ENCODE measurements at places on chromosomes 7 and 10.

GRCh38 chr10:4945766-4946717, 17.2 kb upstream of the AKR1C1 start:
- DNase-seq: no peak

GRCh38 chr7:13077466-13077865, 390.0 kb downstream of the ARL4A start:
- DNase-seq: no peak

DNA sequence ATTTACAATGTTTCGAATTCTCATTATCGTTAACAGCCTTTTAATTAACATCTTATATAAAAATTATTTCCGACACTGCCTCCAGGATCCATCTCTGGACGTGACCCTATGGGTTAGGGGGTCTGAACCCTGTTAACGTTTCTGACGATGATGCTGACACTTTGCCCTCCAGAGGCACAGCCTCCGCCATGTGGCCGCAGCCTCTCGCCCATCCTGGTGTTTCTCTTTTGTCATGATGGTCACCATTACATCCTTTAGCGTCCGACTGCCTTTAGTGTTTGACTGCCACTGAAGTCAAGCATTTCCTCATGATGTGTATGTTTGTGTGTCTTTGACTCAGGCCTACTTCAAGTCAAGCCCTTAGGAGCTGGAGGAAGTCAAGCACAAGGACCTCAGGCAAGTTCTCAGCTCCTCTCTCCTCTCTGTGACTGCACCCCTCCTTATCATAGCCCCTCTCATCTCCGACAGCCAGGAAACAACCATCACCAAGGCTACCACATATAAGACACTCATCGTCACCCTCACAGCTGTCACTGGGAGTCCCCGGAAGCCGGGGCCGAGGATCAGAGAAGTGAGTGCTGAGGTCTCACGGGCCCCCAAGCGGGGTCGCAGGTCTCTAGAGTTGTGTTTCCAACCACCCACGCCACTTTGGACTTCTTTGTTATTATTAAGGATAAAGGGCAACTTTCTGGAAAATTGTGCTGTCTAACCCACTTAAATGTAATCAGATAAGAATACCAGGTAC, 96.1 kb upstream of the PPP2R2D start:
- DNase-seq: peak; percentile 27

- no peak for DNase-seq
These were observed 9.0 kb upstream of the BLVRA start for GRCh38 chr7:43749383-43749940.

GRCh38 chr10:100841528-100841927, 71.2 kb upstream of the SLF2 start:
- no peak for DNase-seq

DNA sequence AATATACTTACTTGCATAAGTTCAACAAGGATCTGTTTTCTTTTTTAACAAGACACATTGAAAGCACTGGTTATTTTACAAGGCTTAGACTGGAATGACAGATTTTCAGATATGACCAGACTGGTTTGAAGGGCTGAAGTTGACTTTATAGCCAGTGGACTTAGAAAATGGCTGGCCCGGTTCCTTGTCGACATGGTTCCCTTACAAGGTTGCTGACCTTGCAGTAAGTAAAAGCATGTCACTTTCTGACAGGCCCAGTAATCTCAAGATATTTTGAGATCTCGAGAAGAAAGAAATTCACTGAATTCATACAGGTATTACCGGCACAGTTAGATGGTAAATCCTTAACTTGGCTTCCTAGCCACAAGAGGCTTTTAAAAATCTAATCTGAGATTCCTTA, 136.5 kb downstream of the COBL start:
- DNase-seq: no peak

- DNase-seq: peak; percentile 82
These were observed 147.1 kb downstream of the RNF216 start for GRCh38 chr7:5634107-5634950.

- no peak for DNase-seq
These were observed 200.0 kb downstream of the WDR11 start for GRCh38 chr10:121051171-121051570.

DNA sequence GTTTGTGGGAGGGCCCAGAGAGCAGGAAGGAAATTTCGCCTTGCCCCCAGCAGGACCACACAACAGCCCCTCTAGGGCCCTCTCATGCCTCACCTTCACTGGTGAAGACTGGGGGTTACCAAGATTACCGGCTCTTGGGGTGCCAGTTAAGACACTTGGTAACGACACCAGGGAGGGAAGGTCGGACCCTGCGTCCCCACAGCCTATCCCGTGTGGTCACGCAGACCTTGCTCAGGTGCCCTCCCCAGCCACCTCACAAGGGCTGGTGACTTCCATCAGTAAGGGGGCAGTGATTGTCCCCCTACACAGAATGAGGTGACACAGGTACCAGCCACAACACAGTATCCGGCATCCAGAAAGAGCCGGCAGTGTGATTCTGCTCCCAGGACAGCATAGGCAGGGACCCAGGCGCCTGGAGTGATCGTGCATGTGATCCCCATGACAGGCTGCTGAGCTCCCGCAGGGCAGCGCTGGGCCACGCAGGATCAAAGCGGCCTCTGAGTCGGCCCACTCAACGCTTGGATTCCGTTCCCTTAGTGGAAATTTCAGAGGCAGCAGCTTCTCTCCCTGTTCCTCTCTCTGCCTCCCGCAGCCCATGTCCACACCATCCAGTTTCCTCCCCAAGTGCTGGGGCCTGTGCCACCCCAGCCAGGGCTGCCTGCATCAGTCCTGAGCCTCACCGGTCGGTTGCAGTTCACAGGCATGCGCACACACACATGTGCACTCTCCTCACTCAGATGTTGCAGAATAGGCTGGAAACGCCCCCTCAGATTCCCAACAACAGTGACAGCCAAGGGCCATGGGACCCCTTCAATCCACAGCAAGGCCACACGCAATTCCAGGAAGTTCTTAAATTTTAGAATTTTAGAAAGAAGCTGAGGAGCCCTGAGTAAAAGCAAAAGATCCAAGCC, 35.8 kb downstream of the CAMK2B start:
- peak; percentile 47 for DNase-seq
